Inflammatory macrophage (primary cell): ENCODE measurements at places on chromosomes 7 and 10.

- DNase-seq = no peak
Measured at GRCh38 chr7:73345538-73345937, 17.6 kb downstream of the FKBP6 start.

DNA sequence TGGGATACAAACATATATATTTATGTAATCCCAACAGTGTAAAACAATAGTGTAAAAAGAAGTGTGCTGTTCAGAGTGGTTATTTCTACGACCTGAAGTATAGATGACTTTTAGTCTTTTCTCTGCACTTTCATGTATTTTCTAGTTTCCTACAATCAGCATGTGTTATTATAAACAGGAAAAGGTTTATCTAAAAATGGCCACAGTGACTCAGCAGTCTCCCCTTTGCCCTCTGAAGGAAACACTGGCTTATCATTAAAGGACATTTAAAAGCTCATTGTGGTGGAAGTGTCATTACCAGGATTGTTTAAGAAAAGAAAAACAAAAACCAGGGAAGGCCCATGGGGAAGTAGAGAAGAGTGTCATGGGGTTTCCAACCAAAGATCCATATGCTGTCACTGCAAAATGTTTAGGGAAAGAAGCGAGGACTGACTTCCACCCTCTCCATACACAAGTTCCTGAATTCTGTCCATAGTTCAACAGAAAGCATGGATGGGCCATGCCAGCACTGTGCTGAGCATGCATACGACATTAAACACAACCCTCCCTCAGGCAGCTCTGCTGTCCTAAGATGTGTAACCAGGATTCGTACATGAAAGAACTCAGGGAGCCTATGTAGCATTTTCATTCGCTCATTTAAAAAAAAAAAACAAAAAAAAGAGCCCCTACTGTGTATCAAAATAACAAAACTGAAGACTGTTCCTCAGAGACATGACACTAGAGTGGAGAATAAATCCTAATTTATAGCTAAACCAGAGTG, 10.2 kb downstream of the CYREN start:
- peak; percentile 59 for DNase-seq

DNA sequence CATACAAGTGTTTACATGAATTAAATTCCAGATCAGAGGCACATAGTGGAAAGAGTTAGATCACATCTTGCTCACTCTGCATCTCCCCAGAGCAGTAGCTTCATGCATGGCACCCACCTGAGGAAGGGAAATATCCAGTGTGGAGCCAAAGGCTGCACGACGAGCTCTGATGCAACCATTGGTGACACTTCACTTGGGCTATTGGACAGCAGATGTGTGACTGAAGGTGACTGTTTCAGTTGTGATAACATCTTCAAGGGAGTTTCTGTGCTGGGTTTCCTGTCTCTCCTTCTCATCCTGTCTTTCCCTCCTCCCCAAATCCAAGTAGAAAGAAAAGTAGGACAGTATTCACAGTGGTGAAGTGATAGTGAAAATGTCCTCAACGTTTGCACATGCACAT, 115.0 kb downstream of the TAF3 start:
- DNase-seq = no peak

GRCh38 chr7:94374721-94375566, 19.8 kb upstream of the COL1A2 start:
- DNase-seq = no peak

DNA sequence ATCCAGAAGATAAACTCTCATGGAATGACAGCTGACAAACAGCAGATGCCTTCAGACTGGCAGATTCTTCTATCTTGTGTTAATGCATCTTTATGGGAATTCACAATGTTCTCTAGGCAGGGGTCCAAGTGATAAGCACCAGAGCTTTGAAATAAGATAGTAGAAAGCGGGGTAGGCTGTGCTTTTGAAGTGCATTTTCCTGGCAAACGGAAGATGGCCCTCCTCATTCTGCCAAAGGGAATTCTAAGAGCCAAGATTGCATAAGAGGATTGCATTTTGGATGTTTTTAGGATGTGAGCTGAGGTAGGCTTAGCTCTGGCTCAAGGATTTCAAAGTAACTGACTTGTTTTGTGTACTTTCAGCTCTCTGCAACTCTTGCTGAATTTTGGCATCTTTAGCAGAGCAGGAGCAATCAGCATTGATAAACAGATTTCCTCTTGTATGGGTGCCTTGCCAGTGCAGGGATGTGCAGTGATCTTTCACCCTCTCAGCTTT, 298.5 kb upstream of the KLF6 start:
- no peak for DNase-seq

GRCh38 chr7:89336121-89336520, 540.6 kb upstream of the TEX47 start:
- no peak for DNase-seq

GRCh38 chr10:11165591-11166543, 148.2 kb downstream of the CELF2 start:
- DNase-seq = peak; percentile 66

- DNase-seq = no peak
Measured at GRCh38 chr7:157769086-157769485, 432.3 kb downstream of the DNAJB6 start.

DNA sequence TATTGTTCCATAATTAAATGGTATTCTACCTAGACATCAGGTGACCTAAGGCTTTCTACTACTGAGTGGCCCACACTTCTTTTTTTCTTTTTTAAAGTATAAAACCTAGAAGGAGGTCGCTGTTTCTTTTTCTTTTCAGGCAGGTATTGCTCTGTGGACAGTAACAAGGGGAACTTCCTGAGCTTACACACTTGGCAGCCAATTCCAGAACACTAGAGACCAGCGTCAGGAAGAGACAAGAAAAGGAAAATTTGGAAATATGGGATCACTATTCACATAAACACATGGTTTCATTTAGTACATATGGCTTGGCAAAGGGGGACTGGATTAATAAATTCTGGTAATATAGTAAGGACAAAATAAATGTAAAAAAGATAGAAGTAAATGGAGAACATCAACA, 141.9 kb downstream of the RSU1 start:
- no peak for DNase-seq

DNA sequence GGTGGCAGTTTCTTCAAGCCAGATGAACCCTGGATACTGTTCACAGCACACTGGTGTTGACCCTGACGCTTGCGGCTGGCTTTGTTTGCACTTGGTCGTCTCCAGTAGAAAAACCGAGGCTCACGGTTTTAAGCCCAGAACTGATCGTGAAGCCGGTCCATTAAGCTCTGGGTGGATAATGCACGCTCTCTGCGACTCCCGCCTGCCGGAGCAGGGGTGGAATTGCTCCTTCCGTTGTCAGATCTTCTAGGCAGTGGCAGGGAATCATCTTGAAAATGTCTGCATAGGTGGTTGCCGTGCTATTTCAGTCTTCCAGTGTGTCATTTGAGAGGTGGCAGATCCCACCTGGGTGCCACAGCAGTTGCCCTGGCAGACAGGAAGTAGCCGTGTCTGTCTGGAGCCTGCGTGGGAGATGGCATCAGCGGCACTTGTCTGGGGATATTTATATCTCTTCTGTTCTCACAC, 35.9 kb upstream of the AP5Z1 start:
- peak; percentile 63 for DNase-seq

GRCh38 chr10:89217057-89217990, 10.2 kb upstream of the CH25H start:
- peak; percentile 78 for DNase-seq

DNA sequence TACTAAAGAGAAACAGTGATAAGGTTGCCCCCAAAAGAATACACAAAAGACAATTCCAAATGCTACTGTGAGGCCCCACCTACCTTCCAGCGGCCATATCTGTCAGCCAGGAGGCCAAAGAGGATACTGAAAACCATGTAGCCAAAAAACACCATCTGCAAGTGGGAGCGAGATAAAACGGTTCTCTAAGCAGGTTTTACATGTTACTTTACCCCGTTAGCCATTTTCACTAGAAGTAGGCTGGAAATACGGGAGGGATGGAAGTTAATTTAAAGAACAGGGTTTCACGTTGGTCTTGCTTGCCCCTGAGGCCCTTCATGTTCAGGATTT, 38.2 kb downstream of the SVOPL start:
- no peak for DNase-seq

DNA sequence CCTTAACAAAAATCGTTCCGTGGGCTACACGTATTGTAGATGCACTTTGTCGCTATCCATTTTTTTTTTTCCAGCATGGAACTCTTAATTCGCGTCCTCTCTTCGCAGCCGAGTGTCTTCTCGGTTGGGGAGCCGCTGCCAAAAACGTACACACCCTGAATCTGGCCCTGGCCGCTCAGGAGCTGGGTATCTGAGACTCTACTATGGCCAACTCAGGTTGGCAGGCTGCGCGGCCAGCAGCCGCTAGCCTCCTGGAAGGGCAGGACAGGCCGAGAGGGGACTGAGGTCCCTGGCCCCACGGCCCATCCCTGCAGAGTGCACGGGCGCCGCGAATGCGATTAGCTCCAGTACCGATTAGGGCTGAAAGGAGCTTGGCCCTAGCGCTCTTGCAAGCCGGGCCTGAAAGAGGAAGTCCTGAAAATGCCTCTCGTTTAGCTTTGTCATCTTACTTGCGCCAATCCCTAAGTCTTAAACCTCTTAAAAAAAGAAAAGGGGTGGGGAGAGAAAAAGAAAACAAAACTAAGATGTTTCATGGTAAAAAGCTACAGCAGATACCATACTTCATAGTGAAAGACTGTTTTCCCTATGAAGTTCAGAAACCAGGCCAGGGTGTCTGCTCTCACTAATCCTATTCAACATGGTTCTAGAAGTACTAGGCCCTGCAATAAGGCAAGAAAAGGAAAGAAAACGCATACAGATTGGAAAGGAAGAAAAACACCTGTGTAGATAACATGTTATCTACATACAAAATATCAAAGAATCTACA, 113.2 kb upstream of the RHEB start:
- DNase-seq = peak; percentile 92
